ENCODE measurements at places on chromosomes 1 and 21. TPM values are rescaled to one million over a fixed set of nuclear protein-coding genes. Genes with fewer than 3 reads are reported as not detected.

FBXO42 gene
- 20.3 TPM for total RNA-seq

TRAPPC10 gene
- total RNA-seq = 27.4 TPM

SAMD11 gene
- 2.9 TPM for total RNA-seq

RBP7 gene
- total RNA-seq = 37.5 TPM

GRCh38 chr1:203267347-203267846 is 37.9 kb upstream of the BTG2 start:
- no peaks in the 10 kb centered on the region for H3K4me1 ChIP-seq
- H3K27ac ChIP-seq = peak overlapping the region; percentile 85
- H3K27me3 ChIP-seq = no peaks in the 10 kb centered on the region
- H3K36me3 ChIP-seq = no peaks in the 10 kb centered on the region

DNA sequence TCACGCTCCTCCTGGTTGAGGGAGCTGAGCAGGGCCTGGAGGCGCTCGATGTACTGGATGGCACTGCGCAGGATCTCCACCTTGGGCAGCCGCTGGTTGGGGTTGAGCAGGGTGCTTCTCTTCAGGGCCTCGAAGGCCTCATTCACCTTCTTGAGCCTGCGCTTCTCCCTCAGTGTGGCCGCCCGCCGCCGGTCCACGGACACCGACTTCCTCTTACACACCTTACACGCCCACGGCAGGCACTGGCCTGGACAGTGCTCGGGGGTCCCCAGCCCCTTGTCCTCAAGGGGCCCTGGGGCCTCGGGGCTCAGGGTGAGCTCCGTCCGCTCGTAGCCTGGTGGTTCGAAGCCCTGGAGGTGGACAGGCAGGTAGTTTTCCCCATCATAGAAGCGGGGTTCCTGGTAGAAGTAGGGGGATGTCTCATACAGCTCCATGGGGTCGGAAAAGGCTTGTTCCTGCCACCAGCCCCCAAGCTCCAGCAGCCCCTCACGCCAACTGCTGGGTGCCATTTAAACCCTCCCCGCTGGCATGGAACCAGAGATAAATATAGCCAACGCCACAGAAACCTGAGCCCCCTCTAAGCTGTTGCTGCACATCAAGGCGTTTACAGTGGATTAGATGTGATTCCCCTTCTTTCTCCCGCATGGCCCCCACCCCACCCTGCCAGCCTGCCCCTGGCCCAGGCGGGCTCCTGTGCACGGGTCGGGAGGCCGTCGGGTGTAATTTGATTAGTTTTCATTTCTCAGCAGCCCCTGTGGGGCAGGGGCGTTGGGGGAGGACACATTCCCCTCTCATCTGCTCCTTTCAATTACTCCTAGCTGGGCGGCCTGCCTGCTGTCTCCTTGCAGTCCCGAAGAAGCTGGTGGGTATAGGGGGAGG is at the start of gene MYOG:
TSS of gene MYOG (minus strand) at position 485 of the 879 bp plus-strand sequence. CDS start at position 434, 51 bp downstream.
- no peaks in the 10 kb centered on the region for H3K27me3 ChIP-seq
- no peaks in the 10 kb centered on the region for H3K4me1 ChIP-seq
- DNase-seq = no peak
- no peak within 1 kb of the TSS for H3K27ac ChIP-seq
- no peak within 1 kb of the TSS for H3K4me3 ChIP-seq
- H3K36me3 ChIP-seq = no peaks in the 10 kb centered on the region

GRCh38 chr1:238324211-238324864 is 433.6 kb upstream of the ZP4 start:
- H3K4me1 ChIP-seq = no peaks in the 10 kb centered on the region
- no peak for DNase-seq
- no peaks in the 10 kb centered on the region for H3K36me3 ChIP-seq

GRCh38 chr1:157439302-157439954 is 112.9 kb downstream of the FCRL5 start:
- no peak overlapping the region for H3K27ac ChIP-seq
- no peak overlapping the region for H3K4me3 ChIP-seq
- H3K4me1 ChIP-seq = no peaks in the 10 kb centered on the region
- no peak for DNase-seq
- H3K27me3 ChIP-seq = no peaks in the 10 kb centered on the region
- no peaks in the 10 kb centered on the region for H3K36me3 ChIP-seq

GRCh38 chr1:5370311-5370710 is 621.9 kb downstream of the NPHP4 start:
- no peak overlapping the region for H3K27ac ChIP-seq
- no peak overlapping the region for H3K4me3 ChIP-seq
- no peaks in the 10 kb centered on the region for H3K36me3 ChIP-seq
- no peak for DNase-seq
- H3K27me3 ChIP-seq = peaks cover 10% of the 10 kb centered on the region
- no peaks in the 10 kb centered on the region for H3K4me1 ChIP-seq

DNA sequence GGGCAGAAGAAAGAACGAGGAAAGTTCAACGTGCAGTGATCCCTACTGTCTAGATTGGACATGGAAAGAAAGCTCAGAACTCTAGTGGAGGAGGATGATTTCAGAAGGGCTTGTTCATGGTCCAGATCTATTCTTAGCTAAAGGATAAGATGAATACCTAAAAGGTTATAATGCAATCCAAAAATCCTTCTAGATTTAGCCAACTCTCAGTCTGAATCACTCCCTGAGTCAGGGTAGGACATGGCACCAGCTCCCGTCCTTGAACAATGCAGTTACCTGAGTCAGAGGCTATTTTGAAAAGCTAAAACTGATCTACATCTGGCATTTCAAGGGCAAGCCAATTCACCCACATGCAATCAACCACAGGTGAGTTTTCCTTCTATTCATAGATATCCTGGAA is 38.8 kb upstream of the HIVEP3 start:
- no peak overlapping the region for H3K27ac ChIP-seq
- no peak overlapping the region for H3K4me3 ChIP-seq

GRCh38 chr1:89566761-89567174 is 42.1 kb downstream of the LRRC8B start:
- H3K36me3 ChIP-seq = no peaks in the 10 kb centered on the region
- H3K27me3 ChIP-seq = no peaks in the 10 kb centered on the region
- no peak for DNase-seq
- no peak overlapping the region for H3K4me3 ChIP-seq

All from breast epithelium (tissue), 4 donors.